OCI-M1 (cell line): ENCODE measurements at places on chromosomes 11 and 22.

GRCh38 chr22:29109822-29110221 lies 37.0 kb downstream of the KREMEN1 start:
- no peak for DNase-seq

DNA sequence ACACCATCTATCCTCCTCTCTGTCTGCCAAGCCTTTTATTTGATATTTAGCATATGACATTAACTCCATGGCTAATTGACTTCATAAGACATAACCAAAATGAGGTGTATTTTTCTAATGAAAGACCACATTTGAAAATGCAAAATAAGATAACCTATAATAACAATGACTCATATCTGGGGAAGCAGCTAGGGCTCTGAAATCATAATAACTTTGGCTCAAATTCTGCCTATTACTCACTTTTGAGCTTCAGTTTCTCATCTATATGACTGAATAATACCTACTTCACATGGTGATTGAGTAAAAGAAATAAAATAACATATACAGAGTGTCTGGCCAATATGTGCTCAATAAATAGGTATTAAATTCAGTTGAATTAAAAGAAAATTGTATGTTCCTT lies 1419.8 kb upstream of the TENM4 start:
- DNase-seq: no peak

DNA sequence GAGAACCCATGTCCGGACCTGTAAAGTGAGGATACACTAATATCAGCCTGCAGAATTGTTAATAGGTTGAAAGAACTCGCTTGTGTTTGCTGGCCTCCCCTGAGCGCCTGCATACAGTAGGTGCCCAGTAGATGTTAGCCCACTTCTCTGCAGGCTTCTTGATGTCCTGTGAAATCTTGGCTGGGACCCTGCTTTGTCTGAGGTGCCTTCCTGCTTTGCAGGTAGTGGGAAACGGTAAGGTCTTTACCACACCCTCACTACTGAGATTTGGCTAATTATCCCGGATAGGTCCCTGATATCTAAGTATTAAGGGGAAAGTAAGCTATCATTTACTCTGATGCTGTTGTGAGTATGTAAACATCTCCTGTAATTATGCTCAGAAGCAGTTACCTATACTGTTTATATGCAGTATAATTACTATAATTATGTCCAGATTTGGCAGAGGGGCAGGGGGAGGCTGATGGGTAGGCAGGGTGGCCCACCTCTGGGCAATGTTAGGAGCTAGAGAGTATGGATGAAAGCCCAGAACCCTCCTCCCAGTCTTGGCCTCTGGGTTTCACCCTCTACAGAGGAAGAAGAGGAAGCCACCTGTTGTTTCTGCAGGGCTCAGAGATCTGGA lies 1.2 kb upstream of the ARRB1 start:
- no peak for DNase-seq

- DNase-seq: peak; percentile 77
Observed at GRCh38 chr11:12042215-12042676, 33.8 kb upstream of the DKK3 start.

GRCh38 chr11:134342572-134343340 lies 11.0 kb downstream of the GLB1L2 start:
- no peak for DNase-seq

- DNase-seq: no peak
Observed at GRCh38 chr22:31898926-31899325, 45.4 kb upstream of the YWHAH start.
